ENCODE measurements at places on chromosomes 5 and 9.

- no peak for DNase-seq
Observed at GRCh38 chr5:95825495-95825894, 3.0 kb upstream of the GLRX start.

DNA sequence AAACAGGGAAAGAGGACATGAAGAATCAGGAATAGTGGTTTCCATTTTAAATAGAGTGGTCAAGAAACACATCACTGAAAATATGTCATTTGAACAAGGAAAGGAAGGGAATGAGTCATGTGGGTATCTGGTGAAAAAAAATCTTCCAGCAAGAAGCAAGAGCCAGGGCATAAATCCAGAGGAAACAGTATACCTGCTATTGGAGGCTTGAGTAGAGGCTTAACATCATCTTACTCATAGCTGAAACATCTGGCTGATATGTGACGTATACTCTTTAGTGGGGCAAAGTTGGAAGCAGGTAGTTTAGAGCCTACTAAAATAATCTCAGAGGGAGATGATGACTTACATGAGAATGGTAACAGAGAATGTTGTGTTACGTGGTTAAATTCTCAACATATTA, 517.2 kb downstream of the CAAP1 start:
- peak; percentile 38 for DNase-seq

GRCh38 chr5:181235323-181235688, 8.4 kb downstream of the RACK1 start:
- DNase-seq = no peak

GRCh38 chr5:171168171-171168570, 140.9 kb upstream of the TLX3 start:
- DNase-seq = no peak

DNA sequence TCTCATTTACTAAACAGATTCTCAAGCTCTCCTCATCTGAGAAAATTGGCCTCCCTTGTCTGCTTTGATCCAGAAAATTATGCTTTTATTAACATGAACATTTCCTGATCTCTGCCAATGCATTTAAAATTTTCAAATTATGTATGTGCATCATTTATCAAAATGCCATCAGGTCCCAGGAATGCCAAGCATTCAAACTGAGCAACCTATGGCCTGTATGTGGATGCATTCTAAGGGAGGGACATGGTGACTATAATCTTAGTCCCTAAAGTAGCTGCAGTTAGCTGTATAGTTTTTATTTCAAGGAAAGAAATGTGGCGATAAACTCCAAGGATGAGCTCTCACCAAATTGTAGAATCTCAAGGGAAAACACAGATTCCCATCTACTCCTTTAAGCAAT, 9.7 kb upstream of the RORB start:
- DNase-seq = no peak

Data from HFFc6 (cell line).